ENCODE measurements at places on chromosomes 2 and 18. TPM values are rescaled to one million over a fixed set of nuclear protein-coding genes. Genes with fewer than 3 reads are reported as not detected.

PDCD1 gene
- 1.2 TPM for total RNA-seq

GALNT14 gene
- 0.76 TPM for total RNA-seq

DNA sequence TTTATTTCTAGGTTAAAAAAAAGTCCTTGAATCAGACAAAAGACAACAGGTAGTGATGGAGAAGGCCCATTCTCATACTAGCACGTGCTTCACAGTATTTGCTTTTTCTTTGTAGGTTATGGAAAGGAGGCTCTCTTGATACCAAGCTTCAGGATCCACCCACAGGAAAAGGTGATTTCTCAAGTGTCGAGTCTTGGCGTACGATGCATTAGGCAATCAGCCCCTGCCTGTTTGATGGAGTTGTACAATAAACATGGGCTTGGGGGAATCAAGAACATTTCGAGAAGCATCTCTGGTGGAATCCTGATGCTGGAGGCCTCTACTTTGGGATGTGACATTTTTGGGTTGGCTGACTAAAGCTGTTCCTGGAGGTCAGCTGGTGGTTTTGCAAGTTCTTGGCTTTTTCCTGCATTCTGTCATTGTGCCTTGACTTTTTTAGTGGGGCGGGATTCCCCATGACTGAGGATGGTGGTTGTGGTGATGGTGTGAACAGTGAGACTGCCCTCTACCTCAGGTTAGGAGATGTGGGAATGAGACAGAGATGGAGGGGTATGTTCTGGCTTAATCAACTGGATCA, 231.5 kb upstream of the SPRED2 start:
- no peak for DNase-seq

CFC1 gene
- not detected for total RNA-seq

RTP5 gene
- 0.12 TPM for total RNA-seq

GRCh38 chr2:227472265-227473121, 537 bp downstream of the AGFG1 start:
- peak; percentile 65 for DNase-seq
